Germinal center (tissue), 1 donor: ENCODE measurements at places on chromosomes 6 and 20.

GRCh38 chr6:153563001-153563400 lies 431.9 kb upstream of the RGS17 start:
- DNase-seq, result no peak

DNA sequence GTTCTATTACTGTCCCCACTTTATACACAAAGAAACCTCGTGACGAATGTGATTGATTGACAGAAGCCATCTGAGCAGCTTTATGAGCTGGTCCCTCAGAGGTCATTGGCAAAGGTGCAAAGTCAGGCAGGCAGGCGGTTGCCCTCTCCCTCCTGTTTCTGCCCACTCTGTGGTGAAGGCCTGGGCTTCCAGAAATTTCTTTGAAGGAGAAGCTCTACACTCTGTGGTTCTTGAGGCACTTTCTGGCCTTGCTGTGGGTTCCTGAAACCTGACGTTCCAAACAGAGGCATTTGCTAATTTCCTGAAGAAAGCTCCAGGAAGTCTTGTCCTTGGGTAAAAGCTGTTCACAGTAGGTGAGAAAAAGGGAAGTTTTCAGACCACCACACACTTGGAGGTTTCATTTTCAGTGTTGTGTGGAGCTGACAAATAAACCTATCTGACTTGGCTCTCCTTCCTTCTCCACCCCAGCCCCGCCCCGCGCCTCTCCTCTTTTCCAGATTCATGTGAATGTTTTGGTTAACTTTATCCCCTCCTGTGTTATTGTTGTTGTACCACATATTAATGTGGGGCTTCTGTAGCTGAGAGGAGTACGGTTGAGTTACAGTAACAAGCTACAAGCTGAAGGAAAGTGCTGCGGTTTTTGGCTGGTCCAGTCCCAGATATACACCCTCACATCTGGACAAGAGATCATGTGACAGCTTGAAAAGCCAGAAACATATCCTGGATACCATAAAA lies 274.1 kb downstream of the CLIC5 start:
- peak; percentile 27 for DNase-seq

DNA sequence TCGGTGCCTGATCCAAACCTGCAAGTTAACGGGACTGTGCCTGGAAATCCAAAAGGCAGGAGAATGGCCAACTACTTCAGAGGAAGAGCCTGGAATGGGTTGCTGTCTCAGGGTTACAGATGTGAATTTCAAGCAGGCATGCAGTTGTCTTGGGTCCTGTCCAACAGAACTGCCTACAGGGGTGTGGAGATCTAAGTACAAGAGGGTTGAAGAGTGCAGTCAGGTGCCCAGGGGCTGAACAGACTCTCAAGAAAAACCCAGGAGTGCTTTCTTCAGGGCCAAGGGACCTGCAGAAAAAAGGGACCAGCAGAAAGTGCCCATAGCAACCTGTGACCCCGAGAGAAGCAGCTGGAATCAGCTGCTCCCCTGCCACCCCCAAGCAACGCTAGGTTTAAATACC lies 71.0 kb downstream of the PREP start:
- DNase-seq, result no peak

DNA sequence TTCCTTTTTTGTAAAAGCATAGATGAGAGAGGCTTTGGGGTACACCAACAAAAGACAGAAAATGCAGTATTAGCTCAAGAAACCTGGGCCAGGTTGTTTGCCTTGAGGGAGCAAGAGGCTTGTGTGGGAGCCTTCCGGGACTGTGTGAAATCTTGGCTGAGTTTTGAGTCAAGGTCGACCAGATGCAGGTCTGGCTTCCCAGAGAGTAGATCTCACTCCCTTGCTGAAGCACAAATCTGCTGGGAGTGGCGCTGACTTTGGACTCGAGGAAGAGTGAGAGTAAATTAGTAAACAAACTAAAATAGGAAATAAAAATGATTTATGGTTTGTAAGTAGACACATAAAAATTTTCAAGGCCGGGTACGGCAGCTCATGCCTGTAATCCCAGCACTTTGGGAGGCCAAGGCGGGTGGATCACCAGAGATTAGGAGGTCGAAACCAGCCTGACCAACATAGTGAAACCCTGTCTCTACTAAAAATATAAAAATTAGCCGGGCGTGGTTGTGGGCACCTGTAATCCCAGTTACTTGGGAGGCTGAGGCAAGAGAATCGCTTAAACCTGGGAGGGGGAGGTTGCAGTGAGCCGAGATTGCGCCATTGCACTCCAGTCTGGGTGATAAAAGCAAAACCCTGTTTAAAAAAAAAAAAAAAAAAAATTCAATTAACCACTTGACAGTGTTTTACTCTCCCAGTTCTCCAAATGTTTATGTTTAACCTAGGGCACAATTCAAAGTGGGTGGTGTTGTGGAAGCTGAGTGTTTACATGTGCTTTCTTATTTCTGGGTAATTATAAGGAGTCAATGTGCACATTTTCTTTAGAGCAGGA lies 27.7 kb upstream of the EDN1 start:
- no peak for DNase-seq

DNA sequence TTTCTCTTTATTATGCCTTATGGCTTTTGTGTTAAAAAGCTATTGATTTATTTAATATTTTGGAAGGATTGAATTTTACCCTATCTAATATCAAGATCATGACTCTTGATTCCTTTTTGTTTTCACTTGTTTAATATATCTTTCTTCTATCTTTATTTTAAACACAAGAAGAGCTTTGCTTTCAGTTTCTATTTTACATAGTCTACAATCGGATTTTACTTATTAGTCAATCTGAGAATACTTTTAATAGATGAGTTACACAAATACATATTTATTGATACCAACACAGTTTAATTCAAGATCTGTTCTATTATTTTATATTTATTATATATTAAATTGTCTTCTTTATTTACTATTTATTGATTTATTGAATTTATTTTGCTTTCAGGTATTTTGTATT lies 218.8 kb downstream of the ESR1 start:
- no peak for DNase-seq

GRCh38 chr20:8807480-8808201 lies 261.2 kb upstream of the PLCB4 start:
- DNase-seq, result no peak

DNA sequence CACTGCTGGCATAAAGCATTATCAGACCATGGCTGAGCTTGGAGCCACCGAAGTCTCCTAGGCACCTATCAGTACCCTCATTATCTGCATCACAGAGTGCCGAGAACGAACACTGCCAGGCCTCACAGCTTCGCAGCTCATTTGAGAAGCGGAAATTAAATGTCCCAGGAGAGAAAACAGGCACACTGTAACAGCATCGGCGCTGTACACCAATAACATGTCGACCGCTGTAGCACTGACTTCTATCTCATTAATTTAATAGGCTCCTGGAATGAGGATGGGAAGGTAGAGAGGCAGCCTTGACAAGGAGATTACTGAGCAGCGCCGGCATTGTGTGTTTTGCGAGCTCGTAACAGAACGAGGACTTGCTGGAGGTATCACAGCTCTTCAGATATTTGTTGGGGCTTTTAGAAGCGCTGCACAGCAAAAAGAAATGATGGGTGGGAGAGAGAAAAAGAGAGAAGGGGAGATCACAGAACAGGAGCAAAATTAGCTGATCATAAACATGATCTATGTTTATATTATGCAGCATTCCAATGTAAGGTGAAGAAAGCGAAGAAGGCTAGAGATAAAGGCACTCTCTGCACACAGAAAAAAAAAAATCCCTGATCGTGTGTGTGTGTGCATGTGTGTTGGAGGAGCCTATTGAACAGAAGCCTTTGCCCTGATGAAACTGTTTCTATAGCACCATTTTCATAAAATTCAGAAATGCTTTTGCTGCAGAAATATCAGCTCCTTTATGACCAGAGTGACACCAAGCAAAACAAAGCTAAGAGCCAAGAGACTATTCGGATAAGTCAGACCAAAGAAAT lies 29.2 kb downstream of the ID4 start:
- DNase-seq, result no peak

DNA sequence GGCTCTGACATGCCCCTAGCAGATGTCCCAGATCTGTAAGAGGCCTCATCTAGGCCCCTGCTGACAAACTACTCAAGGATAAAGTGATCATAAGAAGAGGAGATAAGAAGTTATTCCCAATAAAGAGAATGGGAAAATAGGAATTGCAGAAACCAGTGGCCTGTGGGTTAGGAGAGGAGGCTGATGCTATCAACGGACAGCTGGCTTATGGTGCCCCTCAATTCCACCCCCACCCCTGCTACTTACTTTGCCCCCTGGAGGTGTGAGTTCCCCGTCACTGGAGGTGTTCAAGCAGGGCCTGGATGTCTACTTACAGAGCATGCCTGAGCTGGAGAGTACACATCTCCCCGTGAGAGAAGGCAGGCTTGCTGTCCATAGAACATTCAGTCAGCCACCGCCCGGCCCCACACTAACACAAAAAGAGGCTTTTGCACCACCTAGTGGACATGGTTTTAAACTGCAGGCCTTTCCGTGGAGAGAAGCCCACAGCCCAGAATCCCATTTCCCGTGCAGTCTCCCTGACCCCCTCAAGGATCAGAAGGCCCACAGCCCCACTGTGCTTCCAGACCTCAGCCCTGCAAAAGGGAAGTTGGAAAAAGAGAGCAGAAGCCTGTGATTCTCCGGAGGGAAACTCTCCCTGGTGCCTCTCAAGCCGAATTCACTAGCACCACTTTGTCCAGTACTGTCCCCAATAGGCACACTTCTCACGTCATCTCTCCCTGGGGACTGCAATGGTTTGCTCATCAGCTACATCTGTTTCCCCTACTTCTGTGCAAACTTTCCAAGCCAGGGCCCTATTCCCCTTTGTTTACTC lies 23.8 kb upstream of the BNIP5 start:
- DNase-seq, result peak; percentile 82

GRCh38 chr6:64085126-64085525 lies 449.5 kb downstream of the PHF3 start:
- DNase-seq, result no peak

GRCh38 chr6:106973836-106974335 lies 643 bp downstream of the CD24 start:
- DNase-seq, result peak; percentile 5

DNA sequence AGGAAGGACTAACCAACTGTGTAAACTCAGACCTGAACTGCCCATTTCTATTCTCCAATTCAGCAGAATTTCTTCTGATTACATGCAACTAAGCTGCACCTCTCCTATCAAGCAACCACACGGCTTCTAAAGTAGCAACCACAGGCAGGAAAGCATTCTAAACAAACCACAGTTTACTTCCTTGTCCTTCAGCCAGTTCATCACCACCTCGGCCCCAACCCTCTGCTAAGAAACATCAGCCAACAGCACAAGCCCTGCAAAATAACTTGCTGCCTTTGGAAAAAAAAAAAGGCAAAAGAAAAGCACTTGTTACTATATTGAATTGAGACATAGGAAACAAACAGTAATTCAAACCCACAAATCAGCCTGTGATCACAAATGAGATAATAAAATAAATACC lies 140.3 kb downstream of the NFATC2 start:
- DNase-seq, result peak; percentile 39

GRCh38 chr6:21769405-21769861 lies 175.9 kb downstream of the SOX4 start:
- DNase-seq, result no peak

GRCh38 chr6:32214126-32214525 lies 9.7 kb downstream of the NOTCH4 start:
- DNase-seq, result no peak

GRCh38 chr6:70884074-70884983 lies 72.5 kb downstream of the B3GAT2 start:
- DNase-seq, result peak; percentile 81

- DNase-seq, result no peak
Measured at GRCh38 chr20:57342829-57343228, 8.2 kb upstream of the RAE1 start.

DNA sequence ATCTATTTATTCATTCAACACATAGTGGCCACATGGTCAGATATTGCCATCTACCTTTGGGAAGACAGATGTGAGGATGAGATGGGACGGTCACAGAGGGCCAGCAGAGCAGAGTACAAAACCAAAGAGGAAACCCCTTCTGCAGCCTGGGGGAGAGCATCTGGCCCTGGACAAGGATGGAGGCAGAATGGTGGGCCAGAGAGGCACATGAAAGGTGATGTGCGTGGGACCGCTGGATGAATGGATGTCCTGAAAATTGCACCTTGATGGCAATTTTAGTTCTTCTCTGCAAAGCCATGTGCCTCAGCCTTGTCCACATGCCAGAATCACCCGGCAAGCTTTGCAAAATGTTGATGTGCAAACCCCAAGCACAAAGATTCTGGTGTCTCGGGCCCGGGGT lies 77.4 kb upstream of the CD93 start:
- DNase-seq, result no peak

- DNase-seq, result no peak
Measured at GRCh38 chr6:168447700-168448099, 6.7 kb downstream of the SMOC2 start.

- no peak for DNase-seq
Measured at GRCh38 chr6:147397306-147397705, 111.2 kb upstream of the SAMD5 start.

DNA sequence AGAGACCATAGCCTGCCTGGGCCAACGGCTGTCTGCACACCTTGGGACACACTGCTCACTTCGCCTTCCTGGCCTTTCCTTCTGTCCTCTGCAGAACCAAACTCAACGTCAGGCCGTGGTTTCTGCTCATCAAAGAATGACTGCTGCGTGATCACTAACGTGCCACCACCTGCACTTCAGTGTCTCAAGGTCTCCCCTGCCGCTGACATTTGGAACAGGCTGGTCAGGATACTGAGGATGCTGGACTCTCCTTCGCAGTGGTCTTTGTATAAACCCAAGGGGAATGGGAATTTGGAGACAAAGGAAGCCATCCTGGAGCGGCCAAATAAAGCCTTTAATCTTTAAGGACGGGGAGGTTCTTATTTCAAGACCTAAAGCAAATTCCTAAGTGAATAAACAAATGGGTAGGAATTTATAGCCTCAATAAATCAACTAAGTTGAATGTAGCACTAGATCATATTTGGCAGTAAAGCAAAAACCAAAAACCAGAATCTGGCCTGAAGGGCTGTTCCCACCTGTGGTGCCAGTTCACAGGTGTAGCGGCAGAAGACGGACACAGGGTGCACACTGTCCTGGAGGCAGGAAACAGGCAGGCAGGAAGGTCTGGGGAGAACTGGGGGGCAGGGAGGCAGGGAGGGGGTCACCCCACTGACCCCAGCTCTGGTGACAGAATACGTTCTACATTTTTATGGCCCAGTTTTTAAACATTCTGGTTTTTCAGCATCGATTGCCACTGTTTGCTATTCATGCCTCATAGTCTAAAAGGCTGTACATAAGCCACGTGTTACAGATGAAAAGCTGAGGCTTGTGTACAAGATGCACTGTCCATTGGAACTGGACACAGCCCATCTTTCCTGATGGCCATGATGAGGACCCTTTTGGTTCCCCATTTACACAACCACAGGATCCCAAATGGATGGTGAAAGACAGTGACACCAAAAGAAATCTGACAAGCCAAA lies 36.6 kb downstream of the ABHD12 start:
- DNase-seq, result no peak
